ENCODE measurements at places on chromosomes 4 and X. TPM values are rescaled to one million over a fixed set of nuclear protein-coding genes. Genes with fewer than 3 reads are reported as not detected.

DNA sequence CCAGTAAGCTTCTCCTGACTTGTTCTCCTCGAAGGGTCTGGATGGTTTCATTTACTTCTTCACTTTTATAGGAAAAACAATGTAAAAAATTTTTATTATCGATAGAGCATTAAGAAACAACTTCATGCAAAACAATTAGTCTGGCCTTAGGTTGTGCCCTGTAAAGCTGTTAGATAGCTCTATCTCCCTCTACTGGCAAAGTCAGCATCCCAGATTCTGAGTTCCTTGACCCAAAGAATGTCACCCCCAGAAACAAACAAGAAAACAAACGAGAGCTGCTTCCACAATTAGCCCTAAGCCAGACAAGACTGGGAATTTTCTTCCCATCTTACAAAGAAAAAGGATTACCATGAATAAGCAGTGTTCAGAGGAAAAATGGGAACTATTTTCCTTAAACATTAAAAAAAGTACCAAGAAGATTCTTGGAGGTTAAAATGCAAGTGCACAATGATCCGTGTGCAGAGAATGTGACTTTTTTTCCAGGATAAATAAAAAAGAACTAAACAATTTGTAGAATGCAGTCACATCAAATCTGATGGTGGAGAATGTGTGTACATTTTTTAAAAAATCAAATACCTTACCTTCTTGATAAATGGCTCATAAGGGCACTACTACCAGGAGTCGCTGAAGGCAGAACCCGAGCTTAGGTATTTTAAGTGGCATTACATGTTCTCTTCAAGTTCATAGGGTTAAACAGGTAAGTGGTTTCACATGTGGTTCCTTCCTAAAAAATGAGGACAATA is 293.2 kb downstream of the FBXO8 start:
- peak; percentile 17 for DNase-seq

GAGE13 gene
- total RNA-seq = not detected

PPP2R2C gene
- total RNA-seq = 7.1 TPM

DNA sequence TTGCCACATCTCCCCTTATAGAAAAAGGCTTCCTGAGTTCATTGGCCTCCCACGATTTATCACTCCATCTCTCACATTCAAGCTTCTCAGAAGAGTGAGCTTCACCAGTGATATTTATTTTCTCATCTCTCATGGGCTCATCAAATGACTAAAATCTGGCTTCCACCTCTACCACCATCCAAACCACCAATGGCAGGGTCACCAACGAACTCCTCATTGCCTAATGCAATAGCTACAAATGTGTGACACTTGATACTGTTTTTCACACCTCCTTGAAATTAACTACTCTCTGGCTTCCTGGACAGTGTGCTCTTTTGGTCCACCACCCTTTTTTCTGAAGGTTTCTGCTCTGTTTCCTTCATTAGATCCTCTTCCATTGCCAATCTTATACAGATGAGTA is 129.0 kb downstream of the SH2D1A start:
- no peak for DNase-seq

DNA sequence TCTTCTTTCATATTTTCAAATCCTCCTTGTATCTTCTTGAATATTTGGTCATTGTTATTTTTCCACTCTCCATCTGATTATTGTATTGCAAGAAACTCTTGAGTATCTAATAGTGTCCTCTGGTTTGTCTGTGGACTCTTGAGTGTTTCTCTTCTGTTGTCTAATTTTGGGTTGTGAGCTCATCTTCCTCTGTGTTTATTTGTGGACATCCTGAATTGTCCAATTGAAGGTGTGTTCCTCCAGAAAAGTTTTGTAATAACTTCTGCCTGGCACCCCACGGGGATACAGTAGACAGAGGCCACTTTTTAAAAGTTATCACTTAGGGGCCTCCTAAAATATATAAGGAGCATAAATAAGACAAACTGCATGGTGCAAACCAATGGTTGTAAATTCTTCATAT is 3.1 kb upstream of the CC2D2A start:
- DNase-seq = no peak

ADH6 gene
- not detected for total RNA-seq

GRCh38 chr4:169975838-169976796 is 50.1 kb downstream of the MFAP3L start:
- no peak for DNase-seq

- no peak for DNase-seq
Measured at GRCh38 chr4:163395758-163396157, 52.1 kb downstream of the NPY5R start.

DNA sequence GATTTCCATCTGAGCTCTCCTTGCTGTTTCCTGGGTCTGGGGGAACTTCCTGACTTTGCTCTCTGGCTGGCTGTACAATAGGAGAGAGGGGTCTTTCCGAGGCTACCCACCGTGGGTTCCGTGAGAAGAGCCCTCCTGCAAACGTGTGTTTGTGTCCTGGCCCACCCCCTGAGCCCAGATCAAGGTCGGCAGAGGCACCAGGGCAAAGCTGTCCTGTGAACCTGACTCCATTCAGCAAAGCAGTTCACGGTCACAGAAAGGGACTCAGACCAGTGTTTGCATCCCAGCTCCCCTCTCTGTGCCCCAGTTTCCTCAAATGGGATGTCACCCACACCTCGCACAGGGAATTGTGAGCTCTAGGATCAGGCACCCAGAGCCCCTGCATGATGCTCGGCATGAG is 97.3 kb upstream of the PSAPL1 start:
- no peak for DNase-seq

- DNase-seq = no peak
Measured at GRCh38 chr4:150439451-150439933, 142.5 kb upstream of the MAB21L2 start.

SHISA3 gene
- total RNA-seq = 2.2 TPM

UGT2B17 gene
- total RNA-seq = not detected
